Germinal center (tissue), 1 donor: ENCODE measurements at places on chromosomes 4 and X.

GRCh38 chrX:47540754-47541538 is 20.1 kb upstream of the ARAF start:
- DNase-seq, result no peak

DNA sequence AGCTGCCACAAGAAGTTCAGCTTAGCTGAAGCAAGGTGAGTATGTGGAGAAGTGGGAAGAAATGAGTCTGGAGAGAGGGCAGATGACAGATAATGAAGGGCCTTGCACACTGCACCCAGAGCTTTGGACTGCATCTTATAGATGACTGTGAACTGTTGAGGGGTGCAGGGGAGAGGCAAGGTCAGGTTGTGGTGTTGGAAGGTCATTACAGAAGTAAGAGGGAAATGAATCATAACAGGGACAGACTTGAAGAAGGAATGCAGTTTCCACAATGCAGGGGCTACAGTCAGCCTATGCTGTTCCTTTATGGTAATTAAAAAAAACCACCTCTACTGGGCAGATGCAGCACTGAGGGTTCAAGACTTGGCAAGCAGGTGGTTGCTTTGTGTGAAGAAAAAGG is 4.8 kb upstream of the IGFBP7 start:
- DNase-seq, result no peak

- no peak for DNase-seq
These were observed 53.8 kb downstream of the SPRY1 start for GRCh38 chr4:123450393-123450792.

DNA sequence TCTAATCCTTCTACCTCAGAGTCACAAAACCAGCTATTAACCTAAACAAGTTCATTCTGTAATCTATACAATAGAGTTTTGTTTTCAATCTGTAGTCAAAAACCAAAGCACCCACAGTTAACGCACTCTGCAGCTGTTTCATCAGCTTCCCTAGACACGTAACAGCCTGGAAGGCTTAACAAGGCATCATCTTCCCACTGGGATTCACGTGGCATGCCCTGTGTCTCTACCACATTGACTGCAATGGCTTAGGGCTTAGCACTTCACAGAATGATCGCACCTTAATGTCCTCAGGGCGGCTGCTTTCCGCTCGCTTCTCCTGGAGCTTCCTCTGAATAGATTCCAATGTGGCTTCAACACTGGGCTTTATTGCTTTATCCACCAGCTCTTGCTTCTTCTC is 49.7 kb upstream of the NAP1L5 start:
- no peak for DNase-seq

- DNase-seq, result no peak
These were observed 161.4 kb upstream of the MAD2L1 start for GRCh38 chr4:120228086-120228485.

GRCh38 chr4:139799615-139800014 is 134.0 kb downstream of the MGST2 start:
- DNase-seq, result no peak

- no peak for DNase-seq
These were observed 772 bp upstream of the MTTP start for GRCh38 chr4:99573735-99574368.

DNA sequence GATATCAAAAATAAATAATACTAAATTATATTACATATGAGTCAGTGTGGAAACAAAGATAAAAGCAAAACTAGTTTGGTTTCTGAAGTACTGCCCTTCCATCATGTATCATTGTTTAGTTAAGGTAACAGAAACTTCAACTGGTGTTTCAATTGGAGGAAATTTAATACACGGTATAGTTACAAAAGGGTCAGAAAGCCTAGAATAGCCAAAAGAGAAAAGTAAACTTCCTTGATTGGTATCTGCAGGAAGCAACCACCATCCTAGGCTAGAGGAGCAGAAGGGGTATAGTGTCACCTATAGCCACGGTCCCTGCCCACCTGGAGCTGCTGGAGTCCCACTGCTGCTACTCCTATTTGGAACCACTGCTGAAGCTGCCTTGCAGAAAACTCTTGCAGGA is 185.6 kb downstream of the SLC7A11 start:
- DNase-seq, result no peak

DNA sequence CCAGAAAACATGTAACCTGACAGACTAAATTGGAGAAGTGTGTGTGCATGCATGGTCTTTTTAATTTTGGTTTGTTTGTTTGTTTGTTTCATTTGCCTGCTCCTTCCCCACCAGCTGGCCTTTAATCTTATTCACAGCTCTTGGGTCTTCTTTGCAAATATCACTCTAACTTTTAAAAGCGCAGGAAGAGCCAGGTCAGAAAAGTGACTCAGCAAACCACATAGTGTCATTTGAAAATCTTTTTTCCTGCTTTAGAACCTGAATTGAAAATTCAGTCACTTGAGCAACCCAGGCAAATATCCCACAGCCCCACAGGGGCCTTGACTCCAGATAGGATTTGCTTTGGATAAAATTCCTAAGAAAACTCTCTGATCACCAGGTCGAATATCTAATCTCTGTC is 4.6 kb downstream of the TMEM255A start:
- no peak for DNase-seq

GRCh38 chr4:64359489-64359888 is 49.8 kb downstream of the TECRL start:
- no peak for DNase-seq

DNA sequence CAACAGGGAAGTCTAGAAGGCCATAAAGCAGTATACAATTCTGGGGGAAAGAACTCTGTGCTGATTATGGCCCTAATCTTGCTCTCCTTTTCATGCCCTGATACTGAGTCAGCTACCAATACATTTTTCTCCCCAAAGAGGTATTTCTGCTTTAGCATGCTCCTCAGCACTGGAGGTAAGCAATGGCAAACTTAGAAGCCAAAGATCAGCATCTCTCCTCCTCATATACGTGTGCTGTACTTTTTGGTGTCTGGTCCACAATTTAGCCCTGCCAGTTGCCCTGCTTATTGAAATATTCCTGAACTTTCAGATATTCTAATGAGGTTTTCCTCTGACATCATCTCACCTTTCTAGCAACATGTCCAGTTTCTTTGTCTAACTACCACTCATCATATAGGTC is 226.2 kb downstream of the FSTL5 start:
- DNase-seq, result no peak

- no peak for DNase-seq
These were observed 44.7 kb downstream of the GALNT7 start for GRCh38 chr4:173213296-173213695.
